ENCODE measurements at places on chromosomes 11 and 22.
A peak's percentile ranks its signal among the peaks of the same experiment; 100 is the strongest.

GRCh38 chr11:8759634-8760033 is 77.0 kb downstream of the RPL27A start:
- no peak for DNase-seq

GRCh38 chr22:46007848-46008261 is 30.9 kb upstream of the WNT7B start:
- DNase-seq = no peak

DNA sequence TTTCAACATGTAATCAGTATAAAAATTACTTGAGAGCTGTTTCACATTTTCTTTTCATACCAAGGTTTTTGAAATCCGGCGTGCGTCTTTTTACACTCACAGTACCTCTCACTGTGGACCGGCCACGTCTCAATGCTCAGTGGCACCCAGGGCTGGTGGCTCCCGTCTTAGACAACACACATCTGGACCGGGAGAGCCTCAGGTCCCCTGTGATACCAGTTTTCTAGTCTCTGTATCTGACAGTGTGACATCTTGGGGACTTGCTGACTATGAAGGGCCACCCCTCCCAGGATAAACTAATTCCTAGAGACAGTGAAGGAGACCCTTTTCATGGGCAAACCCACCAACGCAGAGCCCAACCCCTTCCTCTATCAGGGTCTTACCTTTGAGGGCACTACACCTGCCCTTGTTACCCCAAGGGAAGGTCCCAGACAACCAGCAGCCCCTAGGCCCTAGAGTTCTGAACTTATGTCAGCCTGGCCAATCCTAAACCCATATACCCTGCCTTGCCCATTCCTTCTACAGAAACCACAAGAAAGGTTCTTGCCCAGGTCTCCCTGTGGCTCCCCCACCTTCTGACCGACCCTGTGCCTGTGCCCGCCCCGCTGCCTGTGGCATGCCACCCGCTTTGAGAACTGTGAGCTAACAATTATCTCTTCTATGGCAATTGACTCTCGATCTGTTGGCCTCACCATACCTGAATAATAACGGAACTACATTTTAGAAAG is 6.1 kb upstream of the ASCL2 start:
- DNase-seq = no peak

DNA sequence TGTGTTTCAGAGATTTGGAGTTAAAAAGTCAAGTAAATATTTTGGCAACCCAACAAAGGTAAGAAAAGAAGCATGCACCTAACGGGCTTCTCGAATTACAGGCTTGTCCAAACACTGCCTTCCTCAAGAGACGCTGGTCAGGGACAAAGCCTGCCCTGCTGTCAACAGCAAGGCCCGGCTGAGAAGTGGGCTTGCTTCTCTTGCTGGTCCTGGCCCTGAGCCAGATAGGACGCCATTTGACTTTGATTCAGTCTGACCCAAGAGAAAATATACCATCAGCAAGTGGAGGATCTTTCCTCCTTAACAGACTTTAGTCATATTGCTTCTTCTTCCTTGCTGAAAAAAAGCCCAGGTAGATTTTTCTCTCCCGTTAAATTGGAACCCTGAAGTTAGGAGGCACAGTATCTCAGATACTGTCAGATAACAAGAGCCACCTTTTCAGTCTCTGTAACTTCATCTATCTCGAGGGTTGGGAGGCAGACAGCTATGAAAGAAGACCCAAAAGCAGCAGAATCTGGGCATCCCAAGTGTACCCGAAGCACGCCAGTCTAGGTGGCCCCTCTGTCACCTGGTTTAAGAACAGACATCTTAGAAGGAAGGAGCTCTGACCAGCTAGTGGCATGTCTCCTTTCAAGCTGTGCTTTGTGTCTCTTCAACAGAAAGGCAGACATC is 57.5 kb downstream of the C22orf31 start:
- DNase-seq = no peak

DNA sequence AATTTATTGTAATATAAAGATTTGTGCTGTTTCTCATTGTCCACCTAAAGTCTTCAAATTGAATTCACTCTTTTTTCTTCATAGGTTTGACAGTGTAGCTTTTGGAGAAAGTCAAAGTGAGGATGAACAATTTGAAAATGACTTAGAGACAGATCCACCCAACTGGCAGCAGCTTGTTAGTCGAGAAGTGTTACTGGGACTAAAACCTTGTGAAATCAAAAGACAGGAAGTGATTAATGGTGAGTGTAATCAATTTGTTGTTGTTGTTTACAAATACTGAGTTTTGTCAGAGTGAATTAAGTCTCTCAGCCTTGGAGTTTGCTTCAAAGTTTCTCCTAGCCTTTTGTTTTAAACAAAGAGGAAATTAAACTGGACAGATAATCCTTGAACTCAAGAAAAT is 53.6 kb upstream of the GRIK4 start:
- DNase-seq = no peak

DNA sequence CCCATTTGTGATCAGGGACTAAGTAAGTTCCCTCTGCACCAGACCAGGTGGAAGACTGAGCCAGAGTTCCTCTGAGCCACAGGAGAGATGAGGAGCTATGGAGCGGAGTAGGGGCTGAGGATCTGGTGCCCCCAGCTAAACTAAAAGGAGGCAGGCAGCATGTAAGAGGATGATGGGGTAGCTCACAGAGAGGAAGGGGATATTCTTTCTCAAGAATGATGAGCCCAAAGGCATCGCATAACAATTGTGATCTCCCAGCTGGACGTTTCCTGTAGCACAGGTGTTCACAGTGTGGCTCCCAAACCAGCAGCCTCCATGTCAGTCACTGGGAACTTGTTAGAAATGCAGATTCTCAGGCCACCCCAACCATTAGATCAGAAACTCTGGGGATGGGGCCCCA is 24.4 kb downstream of the ADAMTS8 start:
- DNase-seq = no peak

- DNase-seq = no peak
These were observed 6.8 kb downstream of the ALDH3B2 start for GRCh38 chr11:67667490-67668191.

DNA sequence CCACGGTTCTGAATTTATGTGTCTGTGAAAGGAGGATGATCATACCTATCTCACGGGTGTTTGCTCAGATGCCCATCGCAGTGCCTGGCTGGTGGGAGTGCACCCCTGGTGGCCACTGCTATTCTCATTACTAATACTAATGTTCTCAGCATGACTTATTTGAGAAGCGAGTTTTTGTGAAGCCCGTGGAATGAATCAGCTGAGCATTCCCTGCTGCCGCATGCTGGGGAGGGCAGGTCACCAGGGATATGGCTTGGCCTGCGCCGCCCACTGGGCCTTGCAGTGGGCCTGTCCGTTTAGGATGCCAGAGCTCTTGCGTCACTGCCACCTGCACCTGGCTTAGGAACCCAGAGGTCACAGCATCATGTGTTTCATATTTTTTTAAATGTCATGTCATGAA is 16.9 kb downstream of the CTTN start:
- DNase-seq = no peak

DNA sequence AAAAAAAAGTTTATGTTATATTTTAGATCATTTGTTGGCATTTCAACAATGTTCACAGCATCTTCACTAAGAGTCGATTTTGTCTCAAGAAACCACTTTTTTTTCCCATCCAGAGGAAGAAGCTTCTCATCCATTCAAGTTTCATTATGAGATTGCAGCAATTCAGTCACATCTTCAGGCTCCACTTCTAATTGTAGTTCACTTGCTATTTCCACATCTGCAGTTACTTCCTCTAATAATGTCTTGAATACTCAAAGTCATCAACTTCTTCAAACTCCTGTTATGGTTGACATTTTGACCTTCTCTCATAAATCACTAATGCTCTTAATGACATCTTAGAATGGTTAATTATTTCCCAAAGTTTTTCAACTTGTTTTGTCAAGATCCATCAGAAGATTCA is 61.3 kb upstream of the CHORDC1 start:
- peak; percentile 26 for DNase-seq

DNA sequence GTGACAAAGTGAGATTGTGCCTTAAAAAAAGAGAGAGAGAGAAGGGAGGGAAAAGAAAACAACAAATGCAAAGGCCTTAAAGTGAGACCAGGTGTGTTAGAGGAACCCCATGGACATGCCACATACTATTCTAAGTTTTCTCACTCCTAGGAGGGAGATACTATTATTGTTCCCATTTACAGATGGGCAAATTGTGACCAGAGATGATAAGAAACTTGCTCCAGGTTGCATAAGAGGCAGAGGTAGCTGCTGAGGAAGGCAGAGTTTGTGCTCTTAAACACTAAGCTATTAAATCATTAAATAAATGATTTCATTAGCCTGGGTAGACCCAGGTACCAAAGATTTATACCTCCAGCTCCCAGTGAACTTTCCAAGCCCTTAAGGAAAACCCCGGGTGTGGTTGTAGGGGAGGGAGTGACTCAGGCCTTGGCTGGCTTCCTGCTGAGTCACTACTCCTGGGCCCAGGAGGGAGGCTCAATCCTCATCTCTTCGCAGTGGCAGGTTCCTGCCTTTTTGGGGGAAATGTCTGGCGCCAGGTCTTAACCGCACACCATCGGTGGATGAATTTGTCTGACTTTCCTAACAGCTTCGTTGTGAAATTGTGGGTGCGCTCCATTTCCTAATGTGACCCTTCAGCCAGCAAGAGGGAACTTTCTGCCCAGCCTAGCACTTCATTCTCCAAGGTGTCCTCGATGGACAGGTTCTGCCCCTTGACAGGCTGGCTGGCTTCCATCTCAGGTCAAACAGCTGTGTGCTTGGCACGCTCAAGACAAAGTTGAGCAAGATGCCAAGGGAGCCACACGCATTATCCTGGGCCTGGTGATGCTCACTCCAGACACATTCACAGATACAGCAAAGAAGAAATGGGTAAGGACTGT is 33.4 kb upstream of the PTPRJ start:
- peak; percentile 54 for DNase-seq

GRCh38 chr11:128488471-128488870 is 98.9 kb downstream of the ETS1 start:
- DNase-seq = no peak

- no peak for DNase-seq
These were observed 29.0 kb downstream of the NECTIN1 start for GRCh38 chr11:119700030-119700429.

- no peak for DNase-seq
These were observed 26.0 kb upstream of the TCF20 start for GRCh38 chr22:42296381-42296853.

DNA sequence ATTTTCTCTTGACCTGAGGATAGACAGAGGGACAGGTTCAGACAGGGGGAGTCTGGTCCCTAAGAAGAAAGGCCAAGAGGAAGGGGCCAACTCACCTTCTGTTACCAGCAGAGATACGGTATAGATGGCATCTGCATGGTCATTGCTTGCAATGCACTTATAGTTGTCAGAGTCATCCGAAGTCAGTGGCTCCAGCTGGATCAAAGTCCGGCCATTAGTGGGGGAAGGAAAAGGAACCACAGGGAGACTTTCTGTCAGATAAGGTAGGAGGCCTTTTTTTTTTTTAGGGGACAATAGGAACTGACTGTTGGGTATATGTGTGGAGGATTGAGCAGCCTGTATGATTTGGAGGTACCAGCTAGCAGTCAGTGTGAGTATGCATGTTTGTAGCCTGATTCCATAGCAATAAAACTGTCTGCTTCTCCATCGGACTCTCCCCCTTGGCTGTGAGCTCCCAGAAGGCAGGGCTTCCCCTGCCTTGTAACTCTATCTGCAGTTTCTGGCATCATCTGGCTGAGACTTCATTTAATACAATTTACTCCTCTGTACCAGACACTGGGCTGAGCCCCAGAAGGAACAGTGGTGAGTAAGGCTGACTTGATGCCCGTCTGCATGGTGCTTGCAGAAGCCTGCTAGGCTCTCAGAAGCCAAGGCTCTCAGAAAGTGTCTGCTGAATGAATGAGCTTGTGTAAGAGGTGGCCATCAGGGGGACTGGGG is 5.7 kb downstream of the IGSF22 start:
- no peak for DNase-seq

GRCh38 chr11:107567739-107568335 is 2.3 kb upstream of the ALKBH8 start:
- DNase-seq = no peak

DNA sequence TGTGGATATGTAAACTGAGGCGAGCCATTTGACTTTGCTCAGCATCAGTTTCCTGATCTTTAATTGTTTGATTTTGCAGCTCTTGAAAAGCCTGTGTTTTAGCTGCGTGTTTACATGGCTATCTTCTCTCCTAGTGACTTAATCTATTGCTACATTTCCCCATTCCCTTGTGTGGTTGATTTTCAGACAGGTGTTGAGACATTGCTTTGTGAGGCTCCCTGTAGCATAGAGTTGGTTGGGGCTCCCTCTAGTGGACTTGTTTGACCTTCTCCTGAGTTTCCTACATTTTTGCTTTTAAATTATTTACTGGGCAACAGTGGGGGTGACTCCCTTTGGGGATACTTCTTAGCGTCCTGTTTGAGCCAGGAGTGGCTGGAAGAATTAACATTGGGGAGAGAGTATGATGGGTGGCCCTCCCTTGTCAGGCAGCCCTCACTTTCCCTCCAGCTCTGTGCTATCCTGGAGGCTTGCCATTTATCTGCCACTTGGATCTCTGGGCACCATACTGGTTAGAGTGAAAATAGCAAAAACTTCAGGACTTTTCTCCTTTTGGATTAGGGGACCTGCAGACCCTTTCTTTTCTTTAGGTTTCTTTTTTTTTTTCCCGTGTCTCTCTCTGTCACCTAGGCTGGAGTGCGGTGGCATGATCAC is 9.2 kb upstream of the CBL start:
- DNase-seq = peak; percentile 99

- no peak for DNase-seq
These were observed 15.1 kb downstream of the RCN1 start for GRCh38 chr11:32105871-32106560.

- DNase-seq = no peak
These were observed 42.5 kb downstream of the GALNT18 start for GRCh38 chr11:11579012-11579988.

- DNase-seq = no peak
These were observed 16.4 kb downstream of the MYEOV start for GRCh38 chr11:69310351-69310750.

DNA sequence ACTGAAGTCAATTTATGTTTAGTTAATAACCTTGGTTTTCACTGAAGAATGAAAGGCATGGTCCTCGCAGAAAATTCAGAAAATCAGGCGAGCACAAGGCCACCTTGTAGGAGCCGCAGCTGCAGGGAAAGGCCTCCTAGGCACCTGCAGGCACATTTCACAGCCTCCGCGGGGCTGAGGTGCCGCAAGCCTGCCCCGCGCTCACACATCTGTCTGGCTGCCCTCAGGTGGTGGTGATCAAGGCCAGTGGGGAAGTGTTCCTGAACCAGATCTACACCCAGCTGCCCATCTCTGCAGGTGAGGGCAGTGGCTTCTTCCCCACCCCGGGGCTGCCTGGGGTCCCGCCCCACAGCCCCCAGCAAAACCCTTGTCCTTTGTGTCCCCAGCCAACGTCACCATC is 10.5 kb downstream of the MUC5AC start:
- DNase-seq = no peak

- DNase-seq = no peak
These were observed 2.9 kb downstream of the MYO7A start for GRCh38 chr11:77130763-77131513.

- DNase-seq = no peak
These were observed 24.5 kb downstream of the BRD1 start for GRCh38 chr22:49803134-49803533.

GRCh38 chr11:46543564-46543963 is 50.3 kb downstream of the AMBRA1 start:
- no peak for DNase-seq

GRCh38 chr11:63737718-63738117 is 30.9 kb downstream of the ZFTA start:
- no peak for DNase-seq
